GF-D8 (cell line): ENCODE measurements at places on chromosomes 1 and 21.

- DNase-seq, result no peak
Measured at GRCh38 chr1:169486281-169487051, 722 bp upstream of the SLC19A2 start.

GRCh38 chr1:166874464-166874863 lies 1.6 kb downstream of the TADA1 start:
- no peak for DNase-seq

DNA sequence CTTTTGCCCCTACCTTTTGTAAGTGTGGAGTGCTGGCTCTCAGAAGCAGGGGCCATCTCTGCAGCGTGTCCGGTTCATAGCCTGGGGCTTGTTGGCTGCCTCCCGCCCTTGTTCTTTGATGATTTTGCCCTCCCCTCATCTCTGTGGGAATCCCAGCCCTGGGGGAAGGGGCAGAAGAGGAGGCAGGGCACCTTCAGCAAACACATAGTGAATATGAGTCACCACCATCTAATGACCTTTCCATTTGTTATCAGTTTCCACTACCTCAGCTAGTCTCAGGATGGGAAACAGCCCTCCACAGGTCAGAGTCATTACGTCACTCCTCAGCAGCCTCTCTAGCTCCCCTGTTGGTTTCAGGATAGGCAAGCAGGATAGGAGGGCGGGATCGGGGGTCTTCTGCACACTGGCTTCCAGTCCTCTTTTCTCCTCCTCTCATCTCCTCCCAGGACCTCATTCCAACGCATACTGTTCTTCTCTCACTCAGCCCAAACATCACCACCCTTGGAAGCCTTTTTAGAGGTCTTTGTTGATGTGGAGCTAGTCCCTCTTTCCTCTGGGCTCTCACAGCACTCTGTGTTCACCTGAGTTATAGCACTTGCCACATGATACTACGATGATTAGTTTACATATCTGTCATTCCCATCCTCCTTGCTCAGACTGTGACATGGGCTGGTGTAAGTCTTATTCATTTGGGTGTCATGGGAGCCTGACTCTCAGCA lies 15.8 kb downstream of the GADD45A start:
- no peak for DNase-seq

- no peak for DNase-seq
Measured at GRCh38 chr1:59819566-59820438, 5.1 kb downstream of the HOOK1 start.
